ENCODE measurements at places on chromosomes 6 and 20.

DNA sequence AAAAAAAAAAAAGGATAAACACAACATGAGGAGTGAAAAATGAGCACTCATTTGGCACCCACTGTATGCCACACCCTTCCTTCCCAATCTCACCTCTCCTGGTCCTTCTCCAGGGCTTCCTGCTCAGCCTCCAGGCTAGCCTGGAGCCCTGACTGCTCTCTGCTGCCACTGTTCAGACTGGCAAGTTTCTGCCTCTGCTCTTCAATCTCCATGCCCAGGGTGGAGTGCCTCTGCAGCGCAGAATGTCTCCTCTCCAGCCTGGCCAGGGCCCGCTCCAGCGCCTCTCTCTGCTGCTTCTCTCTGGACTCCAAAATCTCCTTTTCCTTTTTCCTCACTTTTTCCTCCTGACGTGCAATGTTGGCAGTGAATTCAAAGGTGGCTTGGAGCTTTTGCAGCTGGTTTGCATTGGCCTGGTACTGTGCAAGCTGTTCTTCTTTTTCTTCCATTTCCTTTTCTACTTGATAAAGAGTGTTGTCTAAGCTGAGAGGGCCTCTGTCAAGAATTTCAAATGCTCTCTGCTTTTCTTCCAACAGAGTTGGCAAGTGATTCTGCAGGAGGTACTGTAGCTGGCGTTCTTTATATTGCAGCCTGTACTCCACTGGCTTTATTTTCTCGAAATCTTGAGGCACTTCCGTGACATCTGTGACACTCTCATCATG lies 194.4 kb downstream of the KIF16B start:
- DNase-seq: no peak

DNA sequence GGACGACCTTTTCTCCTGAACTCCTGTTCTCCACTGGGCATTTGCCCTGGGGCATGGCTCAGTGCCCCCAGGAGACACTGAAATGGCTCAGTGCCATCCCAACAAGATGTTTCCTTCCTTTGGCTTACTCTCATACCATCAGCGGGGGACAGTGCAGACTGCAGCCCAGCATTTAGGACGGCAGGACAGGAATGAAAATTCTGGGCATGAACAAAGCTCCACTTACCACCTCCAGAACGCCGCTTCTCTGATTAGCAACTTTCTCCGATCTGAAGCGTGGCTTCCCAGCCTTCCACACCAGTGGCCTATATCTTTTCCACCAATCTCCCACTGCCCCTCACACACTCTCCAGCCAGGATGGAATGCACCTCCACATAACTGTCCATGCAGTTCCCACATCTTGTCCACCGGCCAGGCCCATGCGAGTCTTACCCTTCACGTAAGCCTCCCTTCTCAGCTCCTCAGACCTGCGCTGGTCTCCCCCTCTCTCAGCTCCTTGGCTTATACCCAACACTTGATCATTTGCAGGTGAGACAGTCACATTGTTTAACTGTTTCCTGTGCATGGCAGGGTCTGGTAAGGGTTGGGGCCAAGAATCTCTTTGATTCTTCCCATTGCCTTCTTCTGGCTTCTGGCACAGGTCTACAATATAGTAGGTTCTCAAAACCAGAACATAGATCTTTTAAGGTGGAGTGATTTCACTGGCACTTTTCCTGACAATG lies 114.5 kb downstream of the FYN start:
- no peak for DNase-seq

GRCh38 chr20:64064145-64064698 lies 1.2 kb downstream of the TCEA2 start:
- DNase-seq: no peak

GRCh38 chr6:121548131-121548530 lies 112.7 kb downstream of the GJA1 start:
- no peak for DNase-seq

DNA sequence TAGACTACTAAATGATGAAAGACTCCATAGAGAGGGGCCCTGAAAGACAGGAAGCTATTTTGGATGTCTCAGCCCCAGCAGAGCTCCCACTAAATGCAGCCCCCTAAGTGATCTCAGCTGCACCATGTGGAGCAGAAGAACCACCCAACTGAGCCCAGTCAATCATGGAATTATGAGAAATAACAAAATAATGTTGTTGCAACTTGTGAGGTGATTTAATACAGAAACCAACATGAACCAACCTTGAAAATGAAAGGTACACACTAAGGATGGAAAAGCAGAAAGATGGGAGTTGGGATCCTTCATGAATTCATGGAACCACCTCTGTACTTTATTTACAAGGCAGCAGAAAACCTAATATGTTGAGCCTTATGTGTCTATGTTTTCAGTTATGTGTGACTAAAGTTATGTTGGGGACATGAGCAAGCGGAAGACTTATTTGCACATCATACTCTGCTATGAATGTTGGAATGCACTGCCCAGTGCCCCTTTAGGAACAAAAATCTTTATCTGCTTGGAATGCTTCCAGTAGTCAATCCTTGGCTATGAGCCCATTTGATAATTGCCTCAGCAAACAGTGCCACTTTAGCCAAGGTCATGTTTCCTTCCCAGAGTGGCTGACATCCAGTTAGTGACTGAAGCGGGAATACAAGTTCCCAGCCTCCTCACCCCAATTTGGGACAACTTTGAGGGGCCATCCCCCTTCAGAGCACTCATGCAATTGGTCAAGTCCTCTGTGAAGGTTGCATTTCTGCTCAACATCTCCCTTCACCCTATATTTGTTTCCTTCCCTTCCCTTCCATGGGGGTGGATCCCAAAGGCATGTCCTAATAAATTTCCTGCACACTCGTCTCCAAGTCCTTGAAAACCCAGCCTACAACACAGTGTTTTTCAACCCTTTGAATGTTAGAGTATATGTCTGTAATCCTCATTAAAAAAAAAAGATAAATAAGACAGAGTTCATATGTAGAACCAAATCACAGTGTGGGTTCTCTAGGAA lies 18.4 kb downstream of the TP53RK start:
- DNase-seq: no peak

All from stimulated activated CD4-positive, alpha-beta T cell treated with anti-CD3 and anti-CD28 coated beads, Interleukin-4, amount 100 ng/mL, for 24 hours (primary cell).